HAP-1 (cell line): ENCODE measurements at places on chromosomes 7 and 10.

DNA sequence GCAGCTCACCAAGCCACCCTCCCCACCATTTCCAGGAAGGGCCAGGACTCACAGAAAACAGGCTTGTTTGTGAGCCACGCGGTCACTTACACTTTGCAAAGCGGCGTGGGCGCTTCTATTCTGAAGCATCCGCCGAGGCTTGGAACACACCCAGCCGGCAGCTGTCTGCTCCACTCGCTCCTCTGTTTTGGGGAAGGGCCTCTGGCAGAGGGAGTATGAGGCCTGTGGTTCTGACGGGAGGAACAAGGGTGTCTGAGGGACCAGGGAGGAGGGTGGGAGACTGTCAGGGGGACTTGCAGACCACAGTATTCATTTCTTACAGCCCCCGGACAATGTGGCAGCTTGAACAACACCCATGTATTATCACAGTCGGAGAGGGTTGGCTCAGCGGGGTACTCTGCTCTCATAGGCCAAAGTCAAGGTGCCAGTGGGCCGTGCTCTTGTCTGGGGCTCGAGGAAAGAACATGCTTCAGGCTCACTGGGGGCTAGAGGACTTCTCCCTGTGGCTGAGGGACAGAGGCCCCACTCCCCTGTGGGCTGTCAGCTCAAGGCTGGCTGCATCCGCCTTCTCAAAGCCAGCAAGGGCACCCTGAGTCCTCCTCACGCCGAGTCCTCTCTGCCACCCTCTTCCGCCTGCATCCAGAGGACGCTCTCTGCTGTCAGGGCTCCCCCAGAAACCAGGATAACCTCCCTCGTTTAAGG lies 60.4 kb upstream of the FAM20C start:
- DNase-seq, result no peak

- DNase-seq, result no peak
These were observed 50.0 kb downstream of the PLXNA4 start for GRCh38 chr7:132526111-132526740.

- no peak for DNase-seq
These were observed 40.6 kb downstream of the AKR1D1 start for GRCh38 chr7:138116892-138117291.

DNA sequence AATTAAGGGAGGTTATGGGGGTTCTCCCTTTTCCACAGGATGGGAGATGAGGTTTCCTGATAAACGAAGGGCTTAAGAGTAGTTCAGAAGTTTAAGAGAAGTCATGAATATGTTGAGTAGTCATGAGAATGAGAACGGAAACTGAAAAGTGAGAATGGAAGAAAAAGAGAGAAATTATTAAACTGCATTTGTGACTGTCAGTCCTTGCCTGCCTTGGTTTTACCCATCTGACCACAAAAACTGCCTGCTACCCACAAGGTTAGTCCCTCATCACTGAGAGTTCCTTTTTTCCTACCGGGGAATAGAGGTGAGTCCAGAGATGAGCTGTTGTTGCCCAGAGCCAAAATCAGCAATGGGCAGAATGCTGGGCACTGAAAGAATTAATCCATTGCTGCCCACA lies 174.1 kb upstream of the BET1 start:
- DNase-seq, result no peak

DNA sequence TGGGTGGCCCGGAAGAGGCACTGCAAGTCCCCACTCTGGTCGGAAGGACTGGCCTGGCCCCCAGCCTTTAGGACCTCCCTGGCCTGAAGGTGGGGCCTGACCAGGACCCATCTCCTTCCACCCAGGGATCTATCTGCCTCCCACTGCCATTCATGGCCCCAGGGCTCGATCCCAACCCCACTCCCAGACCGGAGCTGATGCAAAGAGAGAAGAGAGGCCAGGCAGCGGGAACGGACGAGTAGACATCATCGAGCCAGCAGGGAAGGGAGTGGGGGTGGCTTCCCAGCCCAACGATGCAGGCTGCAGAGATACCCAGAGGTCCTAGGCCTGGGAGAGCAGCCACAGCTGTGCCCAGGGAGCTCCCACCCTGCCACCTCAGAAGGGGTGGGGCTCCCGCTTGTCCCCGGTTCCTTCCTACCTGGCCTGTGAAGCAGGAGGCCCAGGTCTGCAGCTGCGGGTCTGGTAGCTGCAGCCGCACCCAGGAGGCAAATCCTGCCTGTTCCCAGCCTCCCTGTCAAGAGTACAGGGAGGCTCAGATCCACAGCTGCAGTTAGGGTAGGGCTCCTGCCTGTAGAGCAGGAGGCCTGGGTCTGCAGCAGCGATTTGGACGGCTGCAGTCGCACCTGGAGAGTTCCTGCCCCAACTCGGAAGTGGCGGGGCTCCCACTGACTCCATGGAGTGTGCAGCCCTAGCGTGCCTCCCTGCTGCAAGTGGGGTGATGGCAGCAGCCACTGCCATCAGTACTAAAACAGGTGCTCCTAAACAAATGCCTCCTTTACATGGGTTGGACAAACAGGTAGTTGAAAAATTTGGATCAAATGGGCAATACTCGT lies 1151.0 kb upstream of the PHF14 start:
- no peak for DNase-seq

DNA sequence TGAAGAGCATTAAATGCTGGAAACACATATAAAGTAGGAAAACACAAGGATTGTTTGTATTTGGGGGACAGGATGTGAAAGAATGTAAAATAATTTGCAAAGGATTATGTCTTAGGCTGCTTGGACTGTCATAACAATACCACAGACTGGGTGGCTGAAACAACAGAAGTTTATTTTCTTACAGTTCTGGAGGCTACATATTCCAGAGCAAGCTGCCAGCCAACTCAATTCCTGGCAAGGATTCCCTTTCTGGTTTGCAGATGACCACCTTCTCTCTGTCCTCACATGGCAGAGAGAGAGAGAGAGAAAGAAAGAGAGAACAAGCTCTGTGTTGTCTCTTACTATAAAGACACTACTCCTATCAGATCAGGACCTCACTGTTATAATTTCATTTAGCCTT lies 8.8 kb upstream of the LAMB4 start:
- DNase-seq, result no peak

GRCh38 chr7:46654546-46655443 lies 733.7 kb upstream of the IGFBP3 start:
- no peak for DNase-seq

DNA sequence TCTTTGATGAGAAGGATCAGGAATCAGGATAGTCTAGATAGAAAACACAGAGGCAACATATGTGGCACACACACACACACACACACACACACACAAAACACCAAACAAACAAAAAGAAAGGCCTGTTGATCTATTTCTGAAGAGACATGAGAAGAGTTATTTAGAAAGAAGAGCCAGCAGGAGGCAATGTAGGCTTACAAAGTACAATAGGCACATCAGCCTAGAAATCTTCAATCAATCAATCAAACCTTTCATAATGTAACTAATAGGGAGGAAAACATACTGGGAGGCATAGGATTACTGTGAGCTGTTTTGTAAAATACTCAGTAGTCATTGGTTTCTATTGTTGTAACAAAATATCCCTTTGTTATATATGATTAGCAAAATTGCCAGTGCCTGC lies 47.3 kb upstream of the TES start:
- no peak for DNase-seq

- no peak for DNase-seq
These were observed 40.3 kb downstream of the ARHGAP22 start for GRCh38 chr10:48564466-48565160.

DNA sequence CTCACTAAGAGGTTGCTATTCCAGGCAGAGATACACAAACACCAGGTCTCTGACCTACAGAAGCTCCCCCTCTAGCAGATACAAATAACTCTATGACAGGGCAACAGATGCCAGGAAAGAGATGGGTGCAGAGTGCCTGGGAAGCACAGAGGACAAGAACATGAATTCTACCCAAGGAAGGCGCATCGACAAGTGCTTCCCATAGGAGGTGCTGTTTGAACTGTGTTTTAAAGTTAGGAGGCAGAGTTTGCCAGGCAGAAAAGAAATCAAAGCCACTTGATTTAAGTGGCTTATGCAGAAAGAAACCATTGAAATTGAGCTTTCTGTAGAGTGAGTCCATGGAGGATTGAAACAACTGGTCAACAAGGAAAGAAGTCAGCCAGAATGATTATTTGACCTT lies 35.3 kb upstream of the EGR2 start:
- DNase-seq, result peak; percentile 34

- DNase-seq, result peak; percentile 64
These were observed 694 bp downstream of the COL1A2 start for GRCh38 chr7:94395141-94396036.

DNA sequence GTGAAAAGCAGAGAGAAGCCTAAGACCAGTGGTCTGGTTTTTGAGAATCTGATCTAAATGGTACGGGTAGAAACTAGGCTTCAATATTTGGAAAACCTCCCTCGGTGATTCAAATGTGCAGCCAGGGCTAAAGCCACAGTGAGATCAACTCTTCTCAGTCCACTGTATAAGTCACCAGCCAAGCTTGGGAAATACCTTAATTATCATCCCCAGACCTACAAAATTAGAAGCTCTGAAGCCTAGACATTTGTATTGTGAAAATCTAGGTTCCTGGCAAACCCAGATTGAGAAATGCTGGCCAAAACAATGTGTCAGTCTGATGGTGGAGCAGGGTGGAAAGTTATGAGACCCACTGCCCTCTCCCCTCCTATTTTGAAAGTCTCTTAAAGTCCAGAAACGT lies 131.7 kb downstream of the DGKI start:
- DNase-seq, result no peak

DNA sequence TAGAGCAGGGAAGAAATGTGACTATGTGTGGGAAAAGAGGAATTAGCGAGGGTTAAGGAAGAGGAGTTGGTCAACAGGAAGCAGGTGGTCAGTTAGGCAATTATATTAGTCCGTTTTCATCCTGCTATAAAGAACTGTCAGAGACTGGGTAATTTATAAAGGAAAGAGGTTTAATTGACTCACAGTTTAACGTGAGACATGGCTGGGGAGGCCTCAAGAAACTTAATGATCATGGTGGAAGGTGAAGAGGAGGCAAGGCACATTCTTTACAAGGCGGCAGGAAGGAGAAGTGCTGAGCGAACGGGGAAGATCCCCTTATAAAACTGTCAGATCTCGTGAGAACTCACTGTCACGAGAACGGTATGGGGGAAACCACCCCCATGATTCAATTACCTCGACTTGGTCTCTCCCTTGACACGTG lies 35.0 kb downstream of the RAMP3 start:
- DNase-seq, result no peak

DNA sequence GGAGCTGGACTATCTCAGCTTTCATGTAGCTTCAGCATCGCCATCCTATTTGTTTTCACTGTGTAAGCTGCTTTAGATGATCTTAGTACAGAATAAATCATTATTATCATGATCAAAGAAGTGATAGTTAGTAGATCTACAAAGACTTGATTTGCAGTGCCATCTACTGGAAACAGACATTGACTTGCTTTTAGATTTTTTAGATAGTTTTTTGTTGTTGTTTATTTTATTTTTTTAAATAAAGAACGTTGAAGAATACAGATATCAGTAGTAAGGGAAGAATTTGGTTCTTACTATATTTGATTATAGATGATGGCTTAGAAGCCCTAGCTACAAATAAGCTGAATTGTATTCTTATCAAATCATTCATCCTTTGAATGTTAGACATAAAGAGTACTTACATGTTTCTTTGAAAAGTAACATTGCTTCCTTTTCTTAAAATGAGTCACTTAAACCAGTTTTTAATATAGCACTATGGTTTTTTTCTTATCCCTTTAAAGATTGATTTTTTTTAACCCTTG lies 6.3 kb upstream of the SFMBT2 start:
- DNase-seq, result no peak

DNA sequence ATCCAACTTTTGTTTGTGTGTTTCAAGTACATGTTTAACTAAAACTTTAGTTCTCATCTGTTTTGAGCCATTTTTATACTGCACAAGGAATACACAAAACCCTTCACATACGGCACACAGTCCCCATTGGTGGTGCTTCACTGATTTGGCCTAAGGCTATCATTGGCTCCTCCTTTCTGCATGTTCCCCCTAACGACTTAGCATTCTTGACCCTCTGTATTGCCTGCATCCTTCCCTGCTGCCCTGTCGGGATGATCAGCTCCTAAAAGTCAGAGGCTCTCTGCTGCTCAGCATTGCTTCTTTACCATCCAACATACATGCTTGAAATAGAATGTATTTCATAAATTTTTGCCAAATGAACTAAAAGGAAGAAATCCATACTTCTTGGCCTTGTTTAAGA lies 111.4 kb upstream of the ABCB5 start:
- no peak for DNase-seq

DNA sequence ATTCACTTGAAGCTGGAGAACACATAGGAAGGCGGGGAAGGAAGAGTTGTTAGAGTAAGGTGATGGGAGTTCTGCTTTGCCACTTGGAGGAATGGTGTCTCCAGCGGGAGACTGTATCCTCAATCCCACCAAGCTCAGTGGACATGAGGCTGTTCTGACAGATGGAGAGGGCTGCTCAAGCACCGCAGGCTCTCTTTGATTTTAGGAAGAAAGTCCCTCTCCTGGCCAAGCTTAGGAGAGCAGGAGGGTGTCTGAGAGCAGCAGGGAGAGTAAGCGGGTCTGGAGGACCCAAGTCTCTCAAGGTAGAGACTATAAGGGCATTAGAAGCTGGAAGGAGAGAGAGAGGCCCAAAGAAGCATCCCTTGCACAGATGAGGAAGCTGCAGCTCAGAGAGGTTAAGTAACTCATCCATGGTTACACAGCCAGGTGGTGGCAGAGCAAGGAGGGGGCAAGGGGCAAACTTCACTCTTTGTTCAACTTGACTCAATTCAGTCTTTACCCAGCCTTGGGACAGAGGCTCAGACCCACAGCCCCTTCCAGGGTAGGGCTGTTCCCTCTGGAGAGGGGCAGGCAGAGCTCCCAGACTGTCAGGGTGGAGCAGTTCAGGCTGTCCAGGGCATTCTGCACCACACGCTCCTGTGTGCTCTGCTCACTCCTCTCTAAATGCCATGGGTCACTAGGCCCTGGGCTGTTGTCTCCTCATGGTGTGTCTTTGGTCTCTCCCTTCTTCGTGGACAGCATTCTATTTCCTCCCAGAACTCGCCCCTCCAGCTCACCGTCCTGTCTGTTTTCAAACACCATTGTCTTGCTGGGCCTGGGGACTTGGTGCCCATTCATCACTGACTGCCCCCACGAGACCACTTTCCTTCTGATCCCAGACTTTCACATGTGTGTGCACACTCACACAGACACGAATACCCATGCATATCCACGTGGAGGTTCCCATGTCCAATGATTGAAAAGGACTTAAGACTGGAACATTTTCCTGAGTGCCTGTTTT lies 8.9 kb downstream of the CHAT start:
- no peak for DNase-seq

GRCh38 chr7:5539013-5539411 lies 115.4 kb upstream of the TNRC18 start:
- DNase-seq, result no peak

DNA sequence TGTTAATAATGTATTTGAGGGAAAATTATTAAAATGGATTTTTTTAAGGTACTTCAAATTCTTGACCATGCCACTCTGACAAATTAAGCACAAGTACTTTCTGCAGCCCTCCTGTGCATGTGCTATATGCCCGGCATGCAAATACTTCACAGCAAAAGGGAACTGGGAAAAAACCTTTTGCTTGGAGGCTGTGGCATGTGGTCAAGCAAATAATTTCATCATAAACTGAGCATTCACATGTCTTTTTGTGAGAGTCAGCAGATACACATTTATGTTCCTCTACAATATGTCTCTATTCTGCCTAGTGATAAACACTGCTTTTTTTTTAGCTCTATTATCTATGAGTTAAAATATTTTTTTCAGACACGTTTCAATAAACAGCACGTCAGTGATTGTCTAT lies 53.7 kb upstream of the SEMA3A start:
- DNase-seq, result no peak

- no peak for DNase-seq
These were observed 49.1 kb upstream of the GLCCI1 start for GRCh38 chr7:7919449-7919945.
